ENCODE measurements at places on chromosomes 6 and 20.

DNA sequence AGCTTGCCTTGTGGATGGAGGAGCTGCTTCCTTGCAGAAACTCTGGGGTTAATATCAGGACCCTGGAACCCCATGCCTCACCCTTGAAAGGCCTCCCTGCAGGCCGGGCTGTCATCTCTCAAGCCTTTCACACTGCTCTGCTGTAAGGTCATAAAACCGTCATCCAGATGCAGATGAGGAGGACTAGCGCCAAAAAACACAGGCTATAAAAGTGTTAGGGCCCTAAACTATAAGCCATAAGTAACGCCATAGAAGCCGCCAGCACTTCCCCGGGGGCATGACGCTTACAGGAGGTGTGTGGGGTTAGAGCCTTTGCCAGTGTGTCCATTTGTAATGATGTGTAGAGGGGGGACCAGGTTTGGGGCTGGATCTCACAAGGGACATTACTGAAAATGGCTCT, 47.6 kb downstream of the CDH4 start:
- no peak for DNase-seq

DNA sequence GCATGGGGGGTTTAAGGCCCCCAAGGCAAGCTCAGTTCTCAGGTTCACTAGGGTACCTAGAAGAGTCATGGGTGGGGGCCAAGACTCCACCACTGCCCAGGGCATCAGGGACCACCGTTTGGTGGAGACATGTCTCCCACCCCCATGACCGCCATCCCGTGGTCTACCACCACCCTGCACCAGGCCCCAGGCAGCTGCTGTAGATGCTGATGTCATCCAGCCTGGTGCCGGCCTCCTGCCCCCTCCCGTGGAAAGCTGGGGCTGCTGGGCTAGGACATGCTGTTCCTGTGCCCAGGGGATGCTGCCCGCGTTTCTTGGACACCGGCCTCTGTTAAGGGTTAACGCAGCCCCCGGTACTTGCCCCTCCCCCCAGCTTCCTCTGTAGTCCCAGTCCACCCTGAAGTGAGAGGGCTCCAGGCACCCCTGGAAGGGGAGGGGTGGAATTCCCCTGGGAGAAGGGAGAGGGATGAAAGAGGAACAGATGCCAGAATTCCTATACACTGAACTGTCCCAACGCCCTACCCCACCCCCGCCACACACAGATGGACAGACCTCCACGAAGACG, 587 bp downstream of the IP6K3 start:
- DNase-seq: no peak

- DNase-seq: no peak
Measured at GRCh38 chr6:41460742-41461336, 85.3 kb upstream of the FOXP4 start.

GRCh38 chr6:94196891-94197290, 777.5 kb upstream of the EPHA7 start:
- no peak for DNase-seq

- DNase-seq: no peak
Measured at GRCh38 chr20:60170116-60170515, 211.9 kb downstream of the CDH26 start.

DNA sequence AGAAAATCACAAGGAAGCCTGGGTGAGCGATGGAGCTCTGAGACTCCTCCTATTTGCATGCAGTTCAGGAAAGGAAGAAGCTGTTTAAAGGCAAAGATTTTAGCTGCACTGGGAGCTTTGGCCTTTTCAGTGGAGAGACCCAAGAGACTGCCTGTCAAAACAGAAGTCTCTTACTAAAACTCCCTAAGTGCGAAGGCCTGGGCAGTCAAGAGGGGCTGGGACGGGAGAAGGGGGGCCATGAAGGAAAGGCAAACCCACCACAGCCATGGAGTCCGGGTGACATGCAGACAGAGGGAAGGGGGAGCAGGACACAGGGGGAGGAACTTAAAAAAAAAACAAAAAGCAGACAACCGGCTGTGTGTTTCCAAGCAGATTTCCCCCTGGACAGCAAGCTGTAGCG, 537.6 kb upstream of the NOX3 start:
- no peak for DNase-seq

- DNase-seq: no peak
Measured at GRCh38 chr6:89116702-89117101, 1.2 kb downstream of the SRSF12 start.

GRCh38 chr6:157525292-157525889, 144.4 kb downstream of the ZDHHC14 start:
- DNase-seq: no peak

GRCh38 chr6:152160346-152160745, 352.9 kb downstream of the ESR1 start:
- no peak for DNase-seq

DNA sequence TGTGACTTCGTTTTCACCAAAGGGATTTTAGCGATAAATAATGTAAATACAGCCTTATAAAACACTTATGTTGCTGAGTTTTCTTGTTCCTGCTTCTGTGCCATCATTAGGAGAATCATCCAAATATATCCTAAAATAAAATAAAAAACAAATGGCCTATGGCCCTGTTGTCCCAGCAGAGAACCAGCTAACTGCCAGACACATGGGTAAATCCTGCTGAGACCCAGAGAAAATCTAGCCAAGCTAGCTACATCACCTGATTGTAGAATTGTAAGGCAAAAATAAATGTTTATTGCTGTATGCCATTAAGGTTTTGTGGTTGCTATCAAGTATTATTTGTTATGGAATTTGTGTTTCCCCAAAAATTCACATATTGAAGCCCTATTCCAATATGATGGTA, 631.2 kb upstream of the SYNCRIP start:
- no peak for DNase-seq

GRCh38 chr6:100464162-100464851, 414 bp downstream of the SIM1 start:
- DNase-seq: no peak

DNA sequence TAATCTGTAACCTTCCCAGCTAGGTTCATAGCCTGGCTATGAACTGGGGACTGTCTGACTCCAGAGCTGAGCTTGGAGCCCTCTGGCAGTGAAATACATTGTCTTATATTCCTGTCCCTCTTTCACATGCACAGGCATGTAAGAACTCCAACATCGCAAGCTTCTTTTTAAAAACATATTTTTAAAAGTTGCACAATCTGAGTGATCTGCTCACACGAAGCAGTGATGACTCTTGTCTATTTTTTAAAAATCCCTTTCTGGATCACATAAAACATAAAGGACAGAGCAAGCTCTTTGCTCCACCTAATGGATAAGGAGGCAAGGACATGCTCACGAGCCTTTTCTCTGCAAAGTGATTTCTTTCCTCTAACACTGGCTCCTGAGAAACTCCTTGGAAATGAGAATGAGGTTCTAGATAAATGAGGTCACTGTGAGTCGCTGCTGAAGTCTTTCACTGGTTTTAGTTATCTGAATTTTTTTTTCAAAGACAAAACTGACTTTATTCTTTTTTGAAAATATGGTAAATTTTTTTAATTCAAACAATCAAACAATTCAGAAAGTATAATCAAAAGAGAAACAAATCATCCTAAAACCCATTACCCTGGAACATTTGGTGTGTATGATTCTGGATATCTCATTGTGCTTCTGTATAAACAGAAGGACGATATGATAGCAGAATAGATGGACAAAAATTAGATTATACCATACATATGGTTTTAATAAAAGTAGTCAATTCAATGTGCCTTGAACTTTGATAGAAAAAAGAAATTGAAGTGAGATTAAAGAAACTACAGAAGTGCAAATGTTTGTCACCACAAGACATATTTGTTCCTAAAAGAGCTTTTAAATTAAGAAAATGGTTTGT, 30.8 kb downstream of the IL20RA start:
- no peak for DNase-seq

Data from hematopoietic multipotent progenitor cell treated with erythropoietin and hydrocortisone succinate and interleukin-3 and kit ligand, for 17 days (in vitro differentiated cells).